Calu3 (cell line): ENCODE measurements at places on chromosomes 2 and 18.

DNA sequence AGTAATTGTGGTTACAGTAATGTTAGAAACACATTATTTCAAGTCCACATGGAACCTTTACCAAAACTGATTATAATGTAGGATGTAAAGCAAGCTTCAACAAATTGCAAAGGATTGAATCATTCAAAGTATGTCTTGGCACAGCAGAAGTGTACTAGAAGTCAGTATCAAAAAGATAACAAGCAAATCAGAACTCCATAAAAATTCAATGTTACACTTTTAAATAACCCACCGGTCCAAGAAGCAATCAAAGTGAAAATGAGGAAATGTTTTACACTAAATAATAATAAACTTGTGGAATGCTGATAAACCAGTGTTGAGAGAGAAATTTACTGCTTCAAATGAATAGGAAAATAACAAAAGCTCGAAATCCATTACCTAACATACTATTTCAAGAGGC lies 47.7 kb downstream of the TTC21B start:
- DNase-seq = no peak

GRCh38 chr2:159758686-159759085 lies 39.3 kb downstream of the CD302 start:
- no peak for DNase-seq

GRCh38 chr2:113240915-113241911 lies 37.5 kb downstream of the PAX8 start:
- peak; percentile 89 for DNase-seq

- DNase-seq = no peak
Observed at GRCh38 chr2:22855081-22855480, 529.9 kb upstream of the KLHL29 start.

DNA sequence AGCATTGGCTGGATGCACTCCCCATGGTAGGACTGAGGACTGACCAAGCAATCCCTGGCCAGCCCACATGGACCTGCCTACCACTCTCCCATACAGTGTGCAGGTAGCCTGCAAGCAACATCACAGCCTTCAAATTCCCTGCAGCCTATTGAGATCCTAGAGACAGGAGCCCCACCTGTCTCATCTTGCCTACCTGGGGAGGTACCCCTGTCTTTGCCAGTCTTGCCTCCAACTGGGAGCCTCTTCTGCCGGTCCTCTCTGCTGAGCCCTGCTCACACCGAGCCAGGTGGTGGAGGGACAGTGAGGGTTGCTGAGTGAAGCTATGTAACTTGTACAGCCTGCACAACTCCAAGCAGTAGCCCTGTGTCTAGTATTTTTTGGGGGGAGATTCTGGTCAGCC lies 29.9 kb downstream of the TTC32 start:
- DNase-seq = no peak

DNA sequence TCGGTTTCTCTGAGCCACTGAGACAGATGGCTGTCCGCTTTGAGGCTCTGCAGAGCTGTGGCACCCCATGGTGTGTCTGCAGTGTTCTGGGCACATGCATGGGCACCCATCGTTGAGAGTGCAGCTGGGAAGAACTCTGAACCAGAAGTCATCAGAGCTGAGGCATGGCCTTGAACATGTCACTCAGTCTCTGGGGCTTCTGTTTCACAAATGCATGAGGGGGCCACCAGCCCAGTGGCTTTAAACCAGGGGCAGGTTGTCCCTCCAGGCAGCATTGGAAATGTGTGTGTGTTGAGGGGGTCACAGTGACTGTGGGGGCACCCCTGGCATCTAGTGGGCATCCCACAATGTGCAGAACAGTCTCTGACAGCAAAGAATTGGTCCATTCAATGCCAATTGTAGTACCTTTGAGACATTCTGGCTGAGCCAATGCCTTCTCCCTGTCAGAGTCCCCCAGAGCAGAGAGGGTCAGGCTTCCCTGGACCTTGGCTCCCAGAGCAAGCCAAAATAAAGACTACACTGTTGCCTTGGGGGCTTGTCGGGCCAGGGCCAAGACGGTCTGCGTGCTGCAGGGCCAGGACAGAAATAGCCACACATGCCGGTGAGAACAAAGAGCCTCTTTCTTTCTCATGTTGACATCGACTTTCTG lies 9.3 kb upstream of the PSMD1 start:
- DNase-seq = peak; percentile 22

DNA sequence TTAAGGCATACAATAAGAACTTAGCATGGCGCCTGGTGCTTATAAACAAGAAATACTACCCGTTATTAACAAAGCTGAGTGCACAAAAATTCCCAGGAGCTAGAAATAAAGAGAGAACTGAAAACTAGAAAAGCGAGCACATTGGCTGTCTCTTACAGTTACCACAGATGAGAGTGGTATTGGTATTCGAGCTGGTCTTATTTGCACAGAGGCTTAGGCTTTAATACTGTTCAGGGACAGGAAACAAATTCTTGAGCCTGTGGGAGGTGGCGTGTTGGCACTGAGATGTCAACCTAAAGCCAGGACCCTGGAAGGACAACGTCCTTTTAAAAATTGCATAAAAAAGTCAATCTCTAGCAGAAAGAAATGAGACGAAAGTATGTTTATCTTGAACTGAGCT lies 67.3 kb upstream of the IGFBP2 start:
- DNase-seq = no peak

DNA sequence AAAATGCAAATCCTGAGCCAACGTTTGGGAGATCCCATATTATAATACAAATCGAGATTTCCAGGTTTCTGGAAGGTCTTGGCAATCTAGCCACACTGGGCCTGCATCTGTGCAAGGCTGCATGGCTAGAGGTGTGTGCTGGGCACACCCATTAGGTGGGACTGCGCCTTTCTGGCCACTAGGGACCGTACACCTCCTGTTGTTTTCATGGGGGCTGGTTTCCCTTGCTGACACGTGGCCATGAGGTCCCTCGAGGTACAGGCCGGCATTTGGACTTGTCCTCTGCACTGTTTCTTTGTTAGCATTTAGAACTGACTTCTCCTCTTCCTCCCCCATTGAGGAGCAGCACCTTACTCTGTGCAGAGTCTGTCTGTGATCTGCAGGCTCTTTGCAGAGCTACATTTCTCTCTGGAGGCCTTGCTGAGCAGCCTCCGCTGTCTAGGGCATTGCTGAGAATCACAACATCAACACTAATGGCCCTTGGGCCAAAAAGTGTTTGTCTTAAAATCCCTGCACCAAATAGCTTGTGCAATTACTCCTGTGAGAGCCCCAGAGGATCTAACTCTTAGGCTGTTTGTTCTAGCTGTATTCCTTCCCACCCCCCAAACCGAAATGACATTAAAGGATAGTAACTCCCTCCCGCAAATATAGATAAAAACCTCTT lies 131.2 kb downstream of the NEDD4L start:
- DNase-seq = no peak

GRCh38 chr2:238302751-238303150 lies 14.3 kb upstream of the PER2 start:
- no peak for DNase-seq

DNA sequence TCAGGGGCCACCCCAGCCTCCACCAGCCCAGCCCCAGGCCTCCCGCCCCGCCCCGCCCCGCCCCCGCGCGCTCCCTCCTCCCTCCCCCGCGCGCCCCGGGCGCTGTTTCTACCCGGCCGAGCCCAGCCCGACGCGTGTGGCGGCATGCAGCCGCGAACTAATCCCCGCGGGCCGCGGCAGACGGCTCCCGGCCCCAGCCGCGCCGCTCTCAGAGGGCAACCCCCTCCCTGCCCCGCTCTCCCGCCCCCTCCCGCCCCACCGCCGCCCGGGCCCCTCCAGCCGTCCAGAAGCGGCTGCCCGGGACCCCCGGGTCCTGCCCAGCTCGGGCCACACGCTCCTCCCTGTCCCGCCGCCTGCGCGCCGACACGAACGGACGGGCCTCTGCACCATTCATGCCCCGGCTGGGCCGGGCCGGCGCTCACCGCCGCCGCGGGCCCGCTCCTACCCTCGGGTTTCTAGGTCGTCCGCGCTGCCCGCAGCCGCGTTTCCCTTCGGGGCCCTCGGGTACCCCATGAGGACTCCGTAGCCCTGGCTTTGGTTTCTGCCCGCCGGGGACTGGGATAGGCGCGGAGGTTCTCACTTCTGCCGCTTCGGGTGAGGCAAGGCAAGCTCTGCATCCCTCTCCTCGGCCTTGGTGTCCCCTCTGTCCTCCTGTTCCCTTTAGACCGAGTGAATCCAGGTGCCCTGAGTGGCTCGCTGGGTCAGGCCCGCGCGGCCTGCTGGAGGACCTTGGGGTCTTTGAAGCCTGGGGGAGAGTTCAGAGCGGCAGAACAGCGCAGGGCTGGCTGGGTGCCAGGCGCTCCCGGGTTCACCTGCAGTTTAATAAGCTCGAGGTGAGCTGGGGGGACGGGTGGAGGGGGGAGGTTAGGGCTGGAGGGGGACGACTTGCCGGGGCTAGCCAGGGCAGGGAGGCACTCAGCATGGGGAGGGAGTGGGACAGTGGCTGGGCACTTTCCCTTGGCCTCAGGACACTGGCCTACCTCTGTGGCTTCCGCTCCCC lies 3.1 kb downstream of the WNT10A start:
- no peak for DNase-seq

- DNase-seq = no peak
Observed at GRCh38 chr18:7592305-7593071, 25.4 kb downstream of the PTPRM start.

DNA sequence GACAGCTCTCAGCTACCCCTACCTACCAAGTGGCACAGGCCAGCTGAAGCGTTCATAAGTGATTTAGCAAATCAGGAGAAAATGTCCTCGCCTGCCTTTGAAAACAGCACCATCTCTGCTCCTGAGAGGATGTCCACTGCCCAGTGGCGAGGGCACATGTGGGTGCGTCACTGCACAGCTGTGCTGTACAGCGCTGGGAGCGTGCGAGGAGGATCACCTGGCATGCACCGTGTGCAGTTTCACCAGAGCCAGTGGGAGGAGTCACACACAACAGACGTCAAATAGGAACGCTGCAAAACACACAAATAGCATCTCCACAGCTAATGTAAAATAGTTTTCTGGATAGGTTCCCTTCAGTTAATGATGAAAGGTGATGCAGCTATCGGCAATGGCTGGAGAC lies 154.1 kb downstream of the HDAC4 start:
- DNase-seq = peak; percentile 67

- no peak for DNase-seq
Observed at GRCh38 chr2:8421658-8422449, 260.0 kb upstream of the ID2 start.

DNA sequence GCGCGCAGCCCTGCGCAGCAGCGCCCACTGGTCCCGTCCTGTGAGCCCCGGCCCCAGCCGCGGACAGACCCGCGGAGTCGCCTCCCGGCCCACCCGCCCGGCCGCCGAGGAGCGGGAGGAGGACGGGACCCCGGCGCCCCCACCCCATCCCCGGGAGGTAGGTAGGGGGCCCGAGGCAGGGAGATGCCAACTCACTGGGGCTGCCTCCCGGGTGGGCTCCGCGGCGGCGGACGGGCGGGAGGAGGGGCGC lies 160 bp downstream of the SPTBN1 start:
- DNase-seq = no peak

GRCh38 chr2:85770369-85770768 lies 16.6 kb downstream of the ATOH8 start:
- no peak for DNase-seq

DNA sequence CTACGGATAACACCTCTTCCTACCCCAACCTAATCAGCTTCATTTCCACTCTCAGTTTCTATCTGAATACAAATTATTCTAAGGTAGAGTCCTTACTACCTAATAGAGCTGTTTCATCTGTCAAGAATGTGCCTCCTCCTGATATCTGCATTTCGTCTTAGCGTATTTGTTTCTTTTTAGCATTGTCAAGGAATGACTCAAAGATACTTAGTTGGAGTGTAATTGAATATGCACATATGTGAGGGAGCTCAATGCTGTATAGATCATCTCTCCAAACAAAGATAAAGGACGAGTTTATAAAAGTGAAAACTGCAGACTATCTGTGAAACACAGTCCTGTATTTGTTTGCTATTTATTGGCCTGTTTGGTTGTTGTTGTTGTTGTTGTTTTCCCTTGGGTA lies 2059.4 kb upstream of the CELF4 start:
- DNase-seq = no peak

DNA sequence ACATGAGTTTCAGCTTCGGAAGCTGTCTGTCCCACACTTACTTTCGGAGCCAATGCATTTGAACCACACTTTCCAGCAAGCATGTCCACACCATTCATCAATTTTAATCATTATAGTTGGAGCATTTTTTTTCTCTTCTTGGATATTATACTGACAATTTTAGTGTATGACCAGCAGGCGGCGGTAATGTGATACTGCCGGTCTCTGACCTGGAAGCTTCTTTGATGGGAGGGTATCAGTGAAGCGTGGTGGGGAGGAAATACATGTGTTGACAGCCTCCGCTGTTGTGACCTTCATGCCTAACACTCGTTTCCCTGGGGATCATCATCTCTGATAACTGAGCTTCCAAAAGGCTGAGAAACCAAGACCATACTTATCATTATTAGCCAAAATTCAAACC lies 231.7 kb downstream of the GBX2 start:
- DNase-seq = no peak

GRCh38 chr18:67919316-67919715 lies 402.8 kb upstream of the DSEL start:
- no peak for DNase-seq

GRCh38 chr2:64025741-64026140 lies 6.5 kb upstream of the VPS54 start:
- DNase-seq = no peak

- peak; percentile 52 for DNase-seq
Observed at GRCh38 chr18:48949050-48949605, 1.6 kb downstream of the SMAD7 start.

DNA sequence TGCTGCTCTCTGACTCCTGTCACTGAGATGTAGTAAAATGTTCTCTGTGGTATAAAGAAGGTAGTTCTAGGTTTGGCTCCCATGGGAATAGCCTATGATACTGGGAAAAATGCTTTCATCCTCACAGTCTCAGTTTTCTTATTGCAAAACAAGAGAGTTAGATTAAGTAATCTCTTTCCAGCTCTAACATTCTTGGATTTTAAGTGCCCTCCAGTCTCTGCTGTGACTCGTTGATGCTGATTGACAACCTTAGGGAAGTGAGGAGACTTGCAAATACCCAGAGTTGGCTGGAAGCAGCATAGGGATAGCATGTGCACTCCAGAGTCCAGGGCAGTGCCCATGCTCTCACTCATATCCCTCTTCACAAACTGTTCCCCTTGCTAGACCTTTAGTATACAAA lies 534.9 kb downstream of the SLC4A3 start:
- no peak for DNase-seq

DNA sequence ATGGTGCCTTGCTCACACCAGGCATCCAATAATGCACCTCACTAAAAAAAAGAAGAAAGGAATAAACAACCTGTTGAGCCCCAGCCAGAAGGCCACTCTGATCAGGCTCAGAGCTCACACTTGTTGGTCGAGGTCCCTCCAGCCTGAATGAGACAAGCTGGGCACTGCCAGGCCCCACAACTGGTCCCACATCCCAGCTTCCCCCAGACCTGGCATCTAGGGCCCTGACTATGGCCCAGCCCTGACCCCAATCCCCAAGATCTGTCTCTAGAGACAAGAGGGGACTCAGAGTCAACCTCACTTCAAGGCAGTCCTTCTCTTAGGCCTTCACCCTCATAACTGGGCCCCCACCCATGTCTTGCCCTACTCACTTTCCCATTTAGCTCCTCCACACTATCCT lies 22.4 kb downstream of the TEX51 start:
- DNase-seq = no peak
